NCI-H187 (cell line): ENCODE measurements at places on chromosomes 12 and 14.

GRCh38 chr14:102898298-102898697 is 24.2 kb upstream of the AMN start:
- no peak for DNase-seq

- no peak for DNase-seq
Observed at GRCh38 chr14:51784466-51784865, 75.9 kb upstream of the GNG2 start.

- DNase-seq, result no peak
Observed at GRCh38 chr12:69875416-69875935, 50.4 kb downstream of the MYRFL start.

DNA sequence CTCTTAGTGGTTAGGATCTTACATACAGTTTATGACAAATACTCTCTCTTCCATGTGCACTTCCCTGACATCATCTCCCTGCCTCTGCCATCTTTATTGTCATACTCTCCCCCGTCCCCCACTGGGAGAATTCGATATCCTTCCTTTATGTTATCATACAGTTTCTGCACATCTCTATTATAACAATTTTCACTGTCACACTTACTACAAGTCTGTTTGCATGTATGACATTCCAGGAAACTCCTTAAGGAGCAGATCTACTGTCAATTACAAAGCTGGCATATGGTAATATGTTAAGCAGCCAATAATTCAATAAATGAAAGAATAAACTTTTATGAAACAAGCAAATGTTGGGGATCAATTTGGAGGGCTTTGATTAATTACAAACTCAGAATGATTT is 91.1 kb downstream of the KCNH5 start:
- no peak for DNase-seq

DNA sequence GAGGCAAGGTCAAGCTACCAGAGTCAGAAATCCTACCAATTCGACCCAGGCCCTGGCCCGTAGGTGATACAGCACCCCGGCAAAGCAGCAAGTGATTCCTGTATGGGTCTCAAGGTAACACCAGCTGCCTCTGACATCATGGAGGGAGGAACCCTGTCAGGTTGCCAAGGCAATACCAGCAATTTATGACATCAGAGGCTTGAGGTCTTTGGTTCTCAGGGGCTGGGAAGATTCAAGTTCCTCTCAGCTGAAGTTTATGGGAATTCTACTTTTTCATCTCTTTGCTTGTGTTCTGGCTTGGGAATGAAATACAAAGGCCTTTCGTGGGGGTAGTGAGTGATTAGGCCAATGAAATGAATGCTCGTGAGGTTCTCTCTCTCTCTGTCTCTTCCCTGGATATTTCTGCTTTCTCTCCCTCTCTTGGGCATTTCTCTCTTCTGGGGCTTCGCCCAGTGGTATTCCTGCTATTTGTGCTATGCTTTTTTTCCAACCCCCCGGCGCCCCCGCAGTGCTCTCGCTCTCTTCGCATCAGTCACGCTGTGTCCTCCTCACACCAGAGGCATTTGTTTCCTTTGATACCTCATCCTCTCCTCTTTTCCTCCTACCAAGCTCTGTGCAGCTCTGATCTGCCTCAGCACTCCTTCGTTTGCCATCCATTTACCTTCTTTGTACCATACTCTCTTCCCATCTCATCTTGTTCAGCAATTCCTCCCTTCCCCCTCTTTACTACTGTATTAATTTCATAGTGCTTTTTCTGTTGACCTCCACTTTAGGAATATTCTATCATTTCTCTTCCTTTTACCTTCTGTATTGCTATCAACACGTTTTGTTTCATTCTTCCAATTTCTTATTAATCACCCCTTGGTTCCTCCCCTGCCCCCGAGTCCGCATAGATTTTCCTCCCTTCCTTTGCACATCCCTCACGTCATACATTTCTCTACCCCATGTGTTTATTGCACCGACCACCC is 2.9 kb downstream of the ZFHX2 start:
- no peak for DNase-seq

- DNase-seq, result no peak
Observed at GRCh38 chr12:20245491-20245890, 122.8 kb upstream of the PDE3A start.
